Hepatic stellate cell (primary cell): ENCODE measurements at places on chromosomes 12 and 14.

- no peak for DNase-seq
Measured at GRCh38 chr14:73680821-73681220, 33.4 kb downstream of the PNMA1 start.

DNA sequence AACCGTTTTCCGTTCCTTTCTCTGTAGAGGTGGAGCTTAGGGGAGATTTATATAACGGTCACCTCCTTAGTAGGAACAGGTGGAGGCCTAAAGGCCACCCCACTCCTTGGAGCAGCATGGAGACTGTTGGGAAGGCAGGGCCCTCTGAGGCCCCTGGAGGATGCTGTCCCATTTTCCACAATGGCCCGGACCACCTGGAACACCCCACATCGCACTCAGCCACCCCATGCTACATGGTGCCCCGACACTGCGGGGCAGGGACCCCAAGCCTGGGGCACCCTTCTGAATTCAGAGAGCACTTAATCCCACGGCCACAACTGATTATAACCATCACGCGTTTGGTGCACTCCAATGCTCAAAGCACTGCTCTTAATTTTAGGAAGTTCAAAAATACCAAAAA is 41.4 kb downstream of the C14orf132 start:
- no peak for DNase-seq

DNA sequence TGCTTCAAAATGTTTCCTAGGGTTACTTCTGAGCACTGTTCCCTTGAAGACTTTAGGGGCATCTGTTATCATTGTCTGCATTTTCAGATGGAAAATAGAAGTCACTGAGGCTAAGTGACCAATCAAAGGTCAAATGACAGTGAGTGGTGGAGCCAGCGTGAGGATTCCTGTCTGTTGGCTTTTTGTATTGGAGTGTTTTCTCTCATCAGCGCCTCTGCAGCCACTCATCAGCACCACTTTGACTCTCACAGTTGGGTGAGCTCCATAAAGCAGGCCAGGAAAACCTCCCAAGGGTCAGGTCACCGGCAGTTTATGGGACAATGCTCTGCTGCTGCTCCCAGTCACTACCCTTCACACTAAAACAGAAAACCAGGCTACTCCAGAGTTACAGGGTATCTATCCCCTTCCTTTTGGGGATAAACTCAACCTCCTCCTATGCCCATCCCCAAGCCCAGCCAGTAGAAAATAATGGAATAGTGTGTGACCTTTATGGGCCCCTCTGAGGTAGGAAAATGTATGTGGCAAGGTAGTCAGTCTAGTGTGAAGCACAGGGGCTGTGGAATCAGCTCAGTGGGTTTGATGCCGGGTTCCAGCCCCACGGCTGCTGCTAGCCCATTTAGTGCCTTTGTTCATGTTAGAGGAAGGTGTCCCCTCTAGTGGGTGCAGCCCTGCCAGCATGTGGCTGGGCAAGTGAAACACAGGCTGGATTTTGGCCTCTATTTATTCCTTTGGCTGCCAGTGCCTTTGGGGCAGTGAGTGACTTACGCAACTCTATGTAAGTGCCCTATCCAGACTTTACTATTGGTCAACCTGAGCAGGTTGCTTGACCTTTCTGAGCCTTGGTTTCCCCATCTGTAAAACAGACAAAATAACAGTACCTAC is 133.8 kb upstream of the CPM start:
- DNase-seq, result no peak

- DNase-seq, result no peak
Measured at GRCh38 chr12:77167801-77168200, 102.4 kb upstream of the E2F7 start.

- DNase-seq, result no peak
Measured at GRCh38 chr14:55139141-55139540, 10.1 kb downstream of the LGALS3 start.

DNA sequence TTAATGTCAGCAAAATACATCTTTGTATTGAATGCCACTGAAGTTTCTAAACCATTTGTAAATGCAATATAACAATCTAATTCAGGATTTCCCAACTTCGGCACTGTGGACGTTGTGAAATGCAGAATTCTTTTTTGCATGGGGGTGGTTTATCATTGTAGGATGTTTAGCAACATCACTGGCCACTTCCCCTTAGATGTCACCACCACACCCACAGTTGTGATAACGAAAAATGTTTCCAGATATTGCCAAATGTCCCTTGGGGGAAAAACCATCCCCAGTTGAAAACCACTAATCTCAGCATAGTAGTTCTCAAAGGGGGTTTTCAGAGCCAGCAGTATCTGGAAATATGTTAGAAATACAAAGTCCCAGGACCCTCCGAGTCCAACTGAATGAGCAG is 203.3 kb downstream of the NAV3 start:
- DNase-seq, result peak; percentile 2

GRCh38 chr12:16359512-16360491 is 12.4 kb downstream of the MGST1 start:
- DNase-seq, result no peak

DNA sequence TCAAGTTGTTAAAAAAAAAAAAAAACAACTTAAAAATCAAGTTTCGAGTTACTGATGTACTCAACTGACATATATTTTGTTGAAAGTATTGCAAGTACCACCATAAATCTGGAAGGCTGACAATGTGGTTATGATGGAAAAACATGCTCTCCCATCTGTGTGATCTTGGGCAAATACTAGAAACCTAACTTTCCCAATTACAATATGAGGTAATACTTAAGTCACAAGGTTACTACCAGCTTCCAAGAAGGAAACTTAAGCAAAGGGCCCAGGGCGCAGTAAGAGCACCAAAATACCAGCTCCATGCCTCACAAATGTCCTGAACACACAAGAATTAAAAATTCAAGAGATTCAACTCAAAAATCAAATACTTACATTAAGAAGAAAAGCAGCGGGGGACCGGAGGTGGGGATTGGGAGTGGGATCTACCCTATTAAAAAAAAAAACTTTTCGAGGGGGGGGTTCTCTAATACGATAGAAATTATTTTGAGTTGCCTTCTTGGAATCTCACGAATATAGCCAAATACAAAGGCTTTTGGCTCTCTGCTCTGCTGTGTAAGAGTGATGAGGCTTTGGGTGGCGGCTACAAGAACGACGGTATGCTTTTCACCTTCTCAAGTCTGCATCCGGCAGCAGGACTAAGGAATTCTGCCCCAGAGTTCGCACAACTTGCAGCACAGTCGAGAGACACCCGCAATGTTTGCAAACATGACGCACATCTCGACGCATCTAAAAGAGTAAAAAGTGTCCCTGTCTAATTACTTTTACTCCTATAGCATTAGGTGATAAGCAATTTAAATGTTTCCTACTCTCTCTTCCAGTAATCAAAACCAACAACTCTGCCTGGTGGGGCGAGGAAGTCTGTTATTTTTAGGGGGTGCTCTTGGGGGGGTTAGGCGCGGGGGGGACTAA is 1.1 kb downstream of the SAV1 start:
- no peak for DNase-seq

- DNase-seq, result no peak
Measured at GRCh38 chr14:88321692-88322503, 1.2 kb downstream of the KCNK10 start.

GRCh38 chr12:31588976-31589375 is 2.0 kb downstream of the DENND5B start:
- peak; percentile 28 for DNase-seq

DNA sequence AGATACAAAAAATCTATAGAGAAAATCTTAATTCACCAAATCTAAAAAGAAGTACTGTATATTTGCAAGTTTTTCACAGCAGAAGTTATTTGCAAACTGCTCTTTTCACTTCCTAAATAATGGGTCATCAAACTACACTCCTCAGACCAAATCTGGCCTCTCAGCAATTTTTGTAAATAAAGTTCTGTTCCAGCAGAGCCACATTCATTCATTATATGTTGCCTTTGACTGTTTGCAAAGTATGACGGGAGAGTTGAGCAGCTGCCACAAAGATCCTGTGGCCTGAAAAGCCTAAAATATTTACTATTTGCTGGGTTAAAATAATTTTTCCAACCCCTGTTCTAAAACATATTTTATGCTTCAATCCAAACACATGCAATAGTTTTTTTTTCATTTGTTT is 1222.3 kb upstream of the SEL1L start:
- no peak for DNase-seq

GRCh38 chr14:65210822-65211182 is 108.5 kb upstream of the MAX start:
- no peak for DNase-seq

DNA sequence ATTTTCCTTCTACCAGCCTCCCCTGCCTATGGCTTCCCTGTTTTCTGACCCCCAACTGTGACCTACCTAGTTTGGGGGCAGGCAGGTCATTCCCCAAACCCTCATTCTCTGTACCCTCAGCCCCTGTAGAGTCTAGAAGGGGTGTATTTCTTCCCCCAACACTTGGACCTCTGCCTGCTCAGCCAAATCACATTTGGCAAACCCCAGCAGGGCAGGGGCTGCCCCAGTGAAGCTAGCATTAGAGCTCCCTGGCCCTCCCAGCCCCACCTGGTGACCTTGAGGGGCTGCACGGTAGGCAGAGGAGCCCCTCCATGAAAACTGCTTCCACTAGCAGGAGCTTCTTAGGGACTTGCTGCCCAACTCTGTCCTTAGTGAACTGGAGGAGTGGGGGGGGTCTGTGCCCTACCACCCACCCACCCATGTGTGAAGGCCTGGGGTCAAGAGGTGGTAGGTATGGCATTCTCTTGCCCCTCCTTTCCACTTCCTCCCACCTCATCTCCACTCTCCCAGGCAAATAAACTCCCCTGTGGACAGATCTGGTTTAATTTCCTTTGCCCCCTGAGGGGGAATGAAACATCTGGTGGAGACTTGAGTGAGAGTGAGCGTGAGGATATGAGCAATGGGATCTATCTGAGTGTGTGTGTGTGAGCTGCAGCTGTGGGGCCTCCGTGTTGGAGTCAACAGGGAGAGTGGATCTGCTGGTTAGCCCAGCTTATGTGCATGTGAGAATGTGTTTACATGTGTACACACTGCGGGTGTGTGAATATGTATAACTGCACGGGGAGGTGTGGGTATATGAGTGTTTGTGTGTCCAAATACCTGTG is 1.6 kb downstream of the NXPH4 start:
- DNase-seq, result no peak

- no peak for DNase-seq
Measured at GRCh38 chr12:69136931-69137613, 102.3 kb upstream of the CPSF6 start.

GRCh38 chr12:51205350-51205749 is 12.5 kb downstream of the POU6F1 start:
- no peak for DNase-seq

- no peak for DNase-seq
Measured at GRCh38 chr12:54364413-54364812, at the start of gene GPR84. Gene GPR84 (minus strand): TSS chr12:54364486. CDS start chr12:54363851, 635 bp downstream.

- no peak for DNase-seq
Measured at GRCh38 chr12:87529413-87529812, 499.8 kb downstream of the C12orf50 start.

- no peak for DNase-seq
Measured at GRCh38 chr12:49160399-49160798, 28.5 kb downstream of the TUBA1A start.

DNA sequence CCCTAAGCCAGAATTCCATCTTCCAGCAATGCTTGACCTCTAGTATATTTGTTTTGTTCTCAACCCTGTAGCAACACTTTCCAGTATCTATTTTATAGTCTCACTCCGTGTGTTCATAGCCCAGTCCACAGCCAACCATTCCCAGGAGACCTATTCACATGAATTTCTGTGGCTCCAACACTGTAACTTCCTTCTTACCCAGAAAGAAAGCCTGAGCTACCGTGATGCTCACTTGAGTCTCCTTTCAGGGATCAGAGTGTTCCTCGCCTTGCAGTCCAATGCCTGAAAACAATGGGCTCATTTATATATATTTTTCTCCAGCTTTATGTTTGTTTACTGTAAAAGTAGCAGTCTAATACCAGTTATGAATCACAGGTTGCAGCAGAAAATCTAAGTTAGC is 645.0 kb upstream of the NOVA1 start:
- no peak for DNase-seq

DNA sequence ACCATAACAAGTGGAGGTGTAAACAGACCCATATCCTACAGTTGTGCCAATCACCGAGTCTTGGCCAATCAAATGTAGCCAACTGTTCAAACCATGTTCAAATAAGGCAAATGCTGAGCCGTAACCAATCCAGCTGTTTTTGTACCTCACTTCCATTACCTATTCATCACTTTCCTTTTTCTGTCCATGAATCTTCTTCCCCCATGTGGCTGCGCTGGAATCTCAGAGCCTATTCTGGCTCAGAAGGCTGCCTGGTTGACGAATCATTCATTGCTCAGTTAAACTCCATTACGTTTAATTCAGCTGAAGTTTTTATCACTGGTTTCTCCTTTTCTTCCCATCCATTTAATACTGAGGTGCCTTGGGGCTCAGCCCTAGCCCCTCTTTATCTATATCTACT is 71.1 kb downstream of the TBC1D30 start:
- DNase-seq, result no peak

- no peak for DNase-seq
Measured at GRCh38 chr12:89770391-89770790, 61.8 kb upstream of the ATP2B1 start.

GRCh38 chr14:48027115-48027514 is 351.7 kb upstream of the MDGA2 start:
- no peak for DNase-seq

DNA sequence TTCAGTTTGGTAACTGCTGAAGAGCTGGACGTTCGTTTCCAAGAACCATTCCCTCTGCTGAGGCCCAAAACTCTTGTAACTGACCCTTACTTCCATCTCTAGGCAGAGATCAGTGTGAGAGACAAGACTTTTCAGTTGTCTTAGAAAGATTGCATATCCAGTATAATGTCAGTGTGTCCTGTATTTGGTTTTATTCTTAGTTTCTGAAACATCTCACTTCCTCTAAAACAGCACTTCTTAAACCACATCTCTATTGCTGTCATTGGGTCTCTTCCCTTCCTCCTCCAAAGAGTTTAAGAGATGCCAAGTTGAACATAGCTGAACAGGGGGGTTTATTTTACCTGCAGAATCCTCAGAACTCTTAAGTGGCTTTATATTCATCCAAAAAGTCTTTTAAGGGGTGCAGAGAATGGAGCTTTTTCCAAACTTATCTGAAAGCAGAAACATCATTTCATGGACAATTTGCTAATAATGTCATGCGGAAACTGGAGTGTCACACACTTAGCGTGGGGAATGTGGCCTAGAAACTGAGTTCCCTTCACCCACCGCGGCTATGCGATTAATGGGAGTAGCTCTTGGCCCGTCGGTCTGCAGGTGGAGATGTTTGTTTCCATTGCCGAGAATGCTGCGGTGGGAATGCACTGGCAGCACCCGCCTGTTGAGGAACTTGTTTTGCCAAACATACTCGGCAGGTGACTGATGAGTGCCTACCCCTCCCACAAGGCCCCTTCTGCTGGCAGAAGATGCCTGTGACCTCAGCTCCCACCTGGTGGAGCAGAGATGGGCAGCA is 148.2 kb downstream of the ADGRD1 start:
- DNase-seq, result no peak

DNA sequence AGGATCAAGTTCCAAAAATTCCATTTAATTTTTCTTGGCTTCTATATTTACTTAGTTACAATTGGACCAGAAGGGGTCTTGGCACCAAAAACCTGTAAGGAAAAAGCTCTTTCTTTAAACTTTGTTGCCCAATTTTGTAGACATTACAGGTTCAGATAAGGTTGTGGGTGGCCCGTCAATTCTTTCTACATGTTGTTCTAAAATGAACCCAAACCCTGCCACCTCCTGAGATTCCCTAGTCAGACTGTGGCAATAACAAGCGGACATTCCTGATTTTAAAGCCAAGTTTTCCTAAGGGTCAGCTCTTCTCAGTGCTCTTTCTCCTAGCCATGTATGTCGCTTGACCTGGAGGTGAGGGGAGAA is 45.0 kb upstream of the GSG1 start:
- no peak for DNase-seq
